HuH-7 (cell line): ENCODE measurements at places on chromosomes 11 and 22.

DNA sequence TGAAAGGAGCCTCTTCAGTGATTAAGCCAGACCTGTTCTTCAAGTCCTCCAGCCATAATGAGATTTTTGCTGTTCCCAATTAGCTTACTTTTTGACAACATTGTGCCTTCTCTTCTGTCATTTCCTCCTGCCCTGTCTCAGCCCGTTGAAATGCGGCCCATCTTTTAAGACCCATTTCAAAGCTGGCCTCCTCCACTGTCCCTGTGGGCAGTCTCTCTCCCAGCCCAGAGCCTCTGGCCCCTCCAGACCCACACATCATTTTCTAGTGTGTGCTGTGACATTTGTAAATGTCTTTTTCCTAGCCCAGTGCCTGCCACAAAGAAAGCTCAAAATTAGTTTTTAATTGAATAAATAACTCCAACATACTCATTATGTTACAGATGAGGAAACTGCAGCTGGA is 70.9 kb downstream of the BUD13 start:
- DNase-seq: no peak

GRCh38 chr11:122920579-122920978 is 38.0 kb downstream of the JHY start:
- no peak for DNase-seq

DNA sequence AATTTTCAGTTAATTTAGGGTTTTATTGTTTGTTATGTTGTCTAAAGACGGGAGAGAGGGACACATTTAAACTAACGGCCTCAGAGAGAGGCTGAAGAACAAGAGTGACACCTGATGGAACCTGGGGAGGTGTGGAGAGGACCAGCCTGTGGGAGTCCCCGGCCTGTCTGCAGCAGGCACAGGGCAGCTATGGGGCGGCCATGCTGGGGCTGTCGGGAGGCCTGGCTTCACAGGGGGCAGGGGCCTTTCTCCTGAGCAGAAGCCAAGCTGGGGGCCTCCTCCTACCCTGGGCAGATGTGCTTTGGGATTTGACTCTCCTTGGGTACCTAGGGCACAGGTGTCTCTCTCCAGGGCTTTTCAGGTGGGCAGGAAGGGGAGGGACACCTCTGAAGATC is 21.9 kb downstream of the RELT start:
- no peak for DNase-seq

- DNase-seq: no peak
Measured at GRCh38 chr11:33624083-33624482, 76.5 kb downstream of the C11orf91 start.

- DNase-seq: no peak
Measured at GRCh38 chr22:47967831-47968230, 1205.4 kb downstream of the TBC1D22A start.

GRCh38 chr11:12110714-12111548 is 541 bp downstream of the MICAL2 start:
- no peak for DNase-seq

DNA sequence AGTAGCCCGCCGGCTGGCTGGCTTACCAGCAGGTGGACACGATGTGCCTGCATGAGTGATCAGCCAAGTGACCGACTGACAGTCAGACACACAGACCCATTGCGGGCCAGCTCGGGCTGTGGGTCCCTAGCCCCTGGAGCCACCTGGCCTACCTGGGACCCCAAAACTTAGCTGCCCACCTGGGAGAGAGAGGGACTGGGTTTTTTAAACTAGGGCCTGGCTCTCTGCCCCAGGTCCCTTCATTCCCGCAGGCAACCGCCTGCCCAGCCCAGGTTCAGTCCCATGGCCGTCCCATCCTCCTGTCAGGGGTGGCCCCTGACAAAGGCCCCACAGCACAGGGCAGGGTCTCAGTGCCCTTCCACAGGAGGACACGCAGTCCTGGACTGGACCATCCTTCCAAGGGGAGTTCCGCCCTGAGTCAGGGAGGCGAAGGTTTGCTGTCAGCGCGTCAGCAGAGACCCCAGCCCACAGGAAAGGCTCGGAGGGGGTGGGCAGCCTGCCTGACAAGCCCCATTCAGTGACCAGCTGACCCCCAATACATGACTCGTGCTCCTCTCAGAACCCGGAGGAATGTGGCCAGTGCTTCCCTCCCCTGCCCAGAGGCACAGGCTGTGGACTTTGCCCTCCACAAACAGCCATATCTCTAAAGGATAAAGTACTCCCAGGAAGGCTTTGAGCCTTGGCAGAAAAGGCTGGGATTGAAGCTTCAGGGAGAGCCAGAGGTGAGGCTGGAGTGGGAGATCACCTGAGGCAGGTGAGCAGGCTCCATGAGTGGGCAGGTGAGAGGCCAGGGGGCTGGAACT is 8.4 kb downstream of the SLCO2B1 start:
- peak; percentile 60 for DNase-seq

GRCh38 chr22:30305906-30306626 is 16.8 kb upstream of the CASTOR1 start:
- no peak for DNase-seq

DNA sequence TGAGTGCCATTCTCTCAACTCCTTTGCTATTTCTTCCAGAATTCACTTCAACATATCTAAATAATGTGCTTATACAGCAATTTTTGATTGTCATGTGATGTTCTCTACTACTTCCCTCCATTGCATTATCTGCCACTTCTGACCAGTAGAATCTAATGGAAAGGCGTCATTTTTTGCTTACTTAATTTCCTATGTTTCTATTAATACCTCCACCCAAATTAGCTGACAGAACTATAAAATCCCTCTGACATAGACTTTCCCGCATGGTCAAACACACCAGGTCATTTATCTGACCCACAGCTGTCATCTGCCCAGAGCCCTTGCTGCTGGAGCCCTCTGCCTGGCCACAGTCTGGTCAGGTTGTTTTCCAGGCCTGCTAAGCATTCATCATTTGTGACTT is 258.6 kb upstream of the NARS2 start:
- DNase-seq: no peak

- no peak for DNase-seq
Measured at GRCh38 chr11:62419314-62419929, 589 bp downstream of the SCGB1A1 start.

- no peak for DNase-seq
Measured at GRCh38 chr22:48738204-48738980, 1089.3 kb downstream of the BRD1 start.

GRCh38 chr11:14587258-14587657 is 56.3 kb upstream of the PDE3B start:
- DNase-seq: no peak
